ENCODE measurements at places on chromosomes 7 and 10.

DNA sequence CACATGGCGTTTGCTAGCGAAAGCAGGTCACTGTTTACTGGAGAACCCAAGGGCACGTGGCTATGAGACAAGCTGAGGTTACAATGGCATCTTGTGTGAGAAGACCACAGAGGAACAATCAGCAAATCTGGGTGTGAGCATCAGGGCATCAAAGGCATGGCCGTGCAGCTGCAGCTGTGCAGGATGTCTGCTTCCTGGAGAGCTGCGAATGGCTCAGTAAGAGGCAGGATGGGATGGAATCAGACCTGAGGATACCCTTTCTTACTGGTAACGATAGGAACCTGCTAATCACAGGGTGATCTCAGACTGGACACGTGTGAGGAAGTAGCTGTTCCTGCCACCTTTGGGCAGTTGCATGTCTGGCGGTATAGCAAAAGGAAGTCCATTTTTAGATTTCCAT lies 119.5 kb downstream of the RNF216 start:
- DNase-seq, result no peak

DNA sequence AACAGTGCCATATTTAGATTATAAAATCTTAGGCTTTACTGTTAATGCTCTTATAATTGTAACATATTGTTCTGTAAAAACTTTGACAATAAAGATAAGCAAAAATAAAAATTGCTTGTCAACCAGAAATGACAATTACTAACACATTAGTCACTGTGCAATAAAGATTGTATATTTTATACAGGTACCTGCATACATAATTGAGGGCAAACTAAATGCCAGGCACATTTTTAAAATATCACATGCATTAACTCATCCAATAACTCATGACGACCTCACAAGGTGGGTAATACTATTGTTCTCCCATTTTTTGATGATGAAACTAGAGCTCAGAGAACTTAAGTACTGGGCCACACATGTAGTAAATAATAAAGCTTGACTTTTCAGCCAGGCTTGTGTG lies 1020.2 kb upstream of the C7orf33 start:
- no peak for DNase-seq

DNA sequence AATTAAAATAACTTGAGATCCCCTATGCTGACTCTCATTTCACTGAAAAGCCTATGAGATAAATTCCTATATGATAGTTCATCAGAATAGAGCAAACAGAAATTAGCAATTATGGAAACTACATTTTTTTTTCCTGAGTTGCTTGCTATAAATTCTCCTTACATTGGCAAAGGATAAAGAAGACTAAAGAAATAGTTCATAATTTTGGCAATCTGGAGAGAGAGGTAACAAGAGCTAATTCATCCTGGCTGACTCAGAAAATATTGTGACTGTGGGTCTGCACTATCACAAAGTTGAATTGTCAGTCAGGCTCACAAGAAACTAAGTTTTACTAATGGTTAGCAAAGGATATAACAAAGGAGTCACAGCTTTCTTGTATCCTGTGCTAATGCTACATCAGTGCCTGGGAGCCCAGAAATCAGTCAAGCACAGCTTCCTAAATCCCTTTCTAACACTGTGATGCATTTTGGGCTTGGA lies 483.0 kb downstream of the MAGI2 start:
- DNase-seq, result no peak

- no peak for DNase-seq
These were observed 50.3 kb upstream of the SP4 start for GRCh38 chr7:21377545-21377944.

DNA sequence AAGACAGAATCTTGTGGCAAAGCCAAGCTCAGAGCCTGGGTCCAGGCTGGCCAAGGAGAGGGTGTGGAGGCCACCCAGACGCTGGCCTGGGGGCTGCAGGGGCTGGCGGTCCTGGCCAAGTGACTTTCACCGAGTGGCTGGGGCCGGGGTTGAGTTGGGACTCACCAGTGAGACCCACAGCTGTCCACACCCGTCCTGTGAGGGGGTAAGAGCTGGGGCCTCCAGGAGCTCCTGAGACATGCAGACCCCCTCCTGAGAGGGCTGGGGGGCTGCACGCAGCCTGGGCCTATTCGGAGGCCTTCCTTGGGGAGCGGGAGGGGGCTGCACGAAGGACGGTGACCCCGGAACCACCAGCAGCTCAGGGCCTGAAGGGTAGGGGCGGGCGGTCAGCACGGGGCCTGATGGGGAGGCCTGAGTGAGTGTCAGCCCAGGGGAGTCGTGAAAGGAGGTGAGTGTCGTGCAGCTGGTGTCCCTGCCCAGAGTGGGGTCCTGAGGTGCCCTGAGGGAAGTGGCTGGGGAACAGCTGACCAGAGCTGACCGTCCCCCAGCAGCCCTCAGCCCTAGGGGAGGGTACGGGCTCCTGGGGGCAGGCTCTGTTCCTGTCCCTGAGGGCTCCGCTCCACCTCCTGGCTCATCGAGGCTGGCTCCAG lies 100.9 kb downstream of the FOXL3 start:
- no peak for DNase-seq

GRCh38 chr10:113859261-113859660 lies 4.8 kb downstream of the NHLRC2 start:
- no peak for DNase-seq

DNA sequence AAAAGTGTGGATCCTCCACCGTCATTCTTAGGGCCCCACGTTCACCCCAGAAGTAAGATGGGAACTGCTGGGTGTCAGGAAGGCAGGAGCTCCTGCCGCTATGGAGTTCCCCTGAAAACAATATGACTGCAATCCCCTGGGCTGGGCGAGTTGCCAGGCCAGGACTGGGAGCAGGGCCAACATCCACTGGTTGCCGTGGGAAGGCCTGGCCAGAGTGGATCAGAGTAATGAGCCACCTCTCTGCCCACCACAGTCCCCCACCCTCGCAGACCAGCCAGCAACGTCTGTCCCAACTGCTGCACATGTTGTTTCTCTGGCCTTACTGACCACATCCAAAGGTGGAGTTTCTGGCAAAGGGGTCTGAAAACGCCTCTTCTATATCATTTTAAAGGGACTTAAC lies 86.6 kb downstream of the STRA8 start:
- DNase-seq, result no peak

All from HAP-1 (cell line).